GM19239 (cell line): ENCODE measurements at places on chromosomes 1 and 21.

DNA sequence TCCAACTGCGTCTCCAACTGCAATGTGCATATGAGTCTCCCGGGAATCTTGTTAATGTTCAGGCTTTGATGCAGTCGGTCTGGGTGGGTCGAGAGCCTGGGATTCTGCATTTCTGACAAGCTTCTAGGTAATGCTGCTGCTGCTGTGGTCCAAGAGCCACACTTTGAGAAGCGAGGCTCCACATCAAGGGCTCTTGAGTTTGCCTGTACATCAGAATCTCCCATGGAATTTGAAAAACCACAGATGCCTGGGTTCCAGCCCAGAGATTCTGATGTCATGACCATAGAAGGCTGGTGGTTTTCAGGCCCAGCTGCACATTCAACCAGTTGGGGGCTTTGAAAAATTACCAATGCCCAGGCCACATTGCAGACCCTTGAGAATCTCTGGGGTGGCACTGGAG is 93.9 kb upstream of the TARDBP start:
- DNase-seq = no peak

- no peak for DNase-seq
These were observed 33.7 kb upstream of the AK4 start for GRCh38 chr1:65114322-65114721.

GRCh38 chr1:3656450-3657095 is 4.3 kb downstream of the TP73 start:
- DNase-seq = peak; percentile 68

- DNase-seq = no peak
These were observed 2.5 kb downstream of the MPZ start for GRCh38 chr1:161307230-161307768.

DNA sequence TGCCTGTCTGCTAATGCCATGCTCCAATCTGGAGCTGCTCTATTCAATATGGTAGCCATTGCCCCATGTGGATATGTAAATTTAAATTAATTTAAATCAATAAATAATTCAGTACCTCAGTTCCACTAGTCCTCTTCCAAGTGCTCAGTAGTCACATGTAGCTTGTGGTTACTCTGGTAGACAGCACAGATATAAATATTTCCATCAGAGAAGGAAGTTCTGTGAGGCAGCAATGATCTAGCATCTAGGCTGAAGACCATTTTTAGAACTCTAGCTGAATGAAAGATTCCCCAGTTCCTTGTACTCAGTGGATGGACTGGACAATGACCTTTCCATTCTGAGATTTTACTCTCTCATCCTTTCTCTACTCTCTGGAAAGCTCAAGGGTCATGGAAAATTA is 25.8 kb upstream of the CAPZB start:
- DNase-seq = no peak

DNA sequence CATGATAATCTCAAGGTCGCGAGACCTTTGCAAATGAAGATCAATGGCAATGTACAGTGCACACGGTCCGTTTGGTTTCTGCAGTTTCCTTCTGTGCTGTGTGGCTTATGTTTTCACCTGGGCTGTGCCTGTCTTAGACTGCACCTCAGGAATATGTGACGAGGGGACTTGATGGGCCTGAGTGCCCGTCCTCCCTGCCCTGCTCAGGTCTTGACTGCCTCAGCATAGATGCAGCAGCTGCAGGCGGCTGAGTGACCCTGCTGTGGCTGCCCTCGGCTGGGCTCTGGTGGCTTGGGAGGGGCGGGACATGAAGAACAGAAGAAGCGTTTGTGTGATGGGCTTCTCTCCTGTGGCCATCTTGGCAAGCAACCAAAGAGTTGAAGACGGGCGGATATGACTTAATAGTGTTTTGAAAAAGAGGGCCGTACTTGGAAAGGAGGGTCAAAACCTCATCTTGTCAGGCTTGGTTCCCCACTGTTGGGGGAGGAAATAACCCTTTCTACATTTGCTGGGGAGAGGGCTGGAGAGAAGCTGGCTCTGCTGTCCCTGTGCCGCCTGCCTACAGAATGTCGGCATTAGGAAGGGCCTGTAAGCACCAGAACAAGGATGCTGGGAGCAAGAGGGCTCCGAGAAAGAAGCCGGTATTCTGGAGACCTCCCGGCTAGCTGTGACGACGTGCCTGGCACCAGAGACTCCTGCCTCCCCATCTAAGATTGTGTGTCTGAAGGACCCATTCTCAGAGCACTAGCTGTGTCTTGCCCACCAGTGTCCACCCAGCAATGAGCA is 7.1 kb downstream of the MYBPHL start:
- no peak for DNase-seq

DNA sequence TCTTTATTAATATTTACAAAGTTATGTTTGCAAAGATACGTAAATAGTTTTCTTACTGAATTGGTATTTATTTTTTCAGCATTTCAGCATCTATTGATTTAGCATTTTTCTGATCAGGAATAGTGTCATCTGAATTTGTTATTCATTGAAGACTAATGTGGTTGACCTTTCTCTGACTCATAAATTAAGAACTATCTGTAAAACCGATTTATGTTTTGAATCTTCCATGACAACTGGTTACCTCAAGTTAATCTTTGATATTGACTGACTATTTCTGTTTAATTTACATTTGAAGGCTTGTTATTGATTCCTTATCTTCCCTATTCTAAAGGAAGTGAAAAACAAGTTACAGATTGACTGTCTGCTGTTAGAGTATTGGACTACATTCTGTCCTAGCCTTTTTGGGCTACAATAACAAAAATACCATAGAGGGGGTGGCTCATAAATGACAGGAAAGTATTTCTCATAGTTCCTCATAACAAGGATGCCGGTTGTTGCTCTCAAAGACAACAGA is 1131.4 kb downstream of the PLA2G4A start:
- no peak for DNase-seq

DNA sequence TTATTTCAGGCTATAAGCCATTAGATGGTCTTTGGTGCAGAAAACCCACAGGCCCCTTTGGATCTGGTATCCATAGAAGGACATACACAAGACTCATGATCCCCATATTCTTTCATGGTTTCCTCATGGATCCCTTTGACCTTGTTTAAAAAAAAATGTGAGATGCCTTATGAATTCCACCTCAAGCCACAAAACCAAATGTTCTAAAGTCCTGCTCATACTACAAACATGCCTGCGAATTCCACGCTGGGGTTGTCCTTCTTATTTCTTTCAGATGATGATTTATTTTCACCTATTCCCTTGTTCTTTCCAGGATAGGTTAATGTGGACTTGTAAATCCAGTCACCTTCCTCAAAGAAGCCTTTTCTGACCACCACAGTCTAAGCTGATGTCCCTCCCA is 256.9 kb upstream of the DPYD start:
- no peak for DNase-seq

GRCh38 chr1:54859700-54860391 is 27.1 kb downstream of the DHCR24 start:
- DNase-seq = no peak

GRCh38 chr1:74357756-74358155 is 122.6 kb downstream of the TNNI3K start:
- DNase-seq = no peak

- DNase-seq = no peak
These were observed 9.3 kb downstream of the FMO1 start for GRCh38 chr1:171257607-171258076.

DNA sequence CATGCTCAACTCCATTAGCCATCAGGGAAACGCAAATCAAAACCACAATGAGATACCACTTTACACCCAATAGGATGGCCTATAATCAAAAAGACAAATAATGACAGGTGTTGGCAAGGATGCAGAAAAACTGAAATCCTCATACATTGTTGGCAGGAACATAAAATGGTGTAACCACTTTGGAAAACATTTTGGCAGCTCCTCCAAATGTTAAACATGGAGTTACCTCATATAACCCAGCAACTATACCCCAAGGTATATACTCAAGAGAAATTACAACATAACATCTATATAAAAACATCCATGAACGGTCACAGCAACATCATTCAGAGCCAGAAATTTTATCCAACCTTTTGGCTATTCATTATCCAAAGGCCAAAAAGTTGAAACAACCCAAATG is 11.6 kb downstream of the EIF4G3 start:
- DNase-seq = no peak

DNA sequence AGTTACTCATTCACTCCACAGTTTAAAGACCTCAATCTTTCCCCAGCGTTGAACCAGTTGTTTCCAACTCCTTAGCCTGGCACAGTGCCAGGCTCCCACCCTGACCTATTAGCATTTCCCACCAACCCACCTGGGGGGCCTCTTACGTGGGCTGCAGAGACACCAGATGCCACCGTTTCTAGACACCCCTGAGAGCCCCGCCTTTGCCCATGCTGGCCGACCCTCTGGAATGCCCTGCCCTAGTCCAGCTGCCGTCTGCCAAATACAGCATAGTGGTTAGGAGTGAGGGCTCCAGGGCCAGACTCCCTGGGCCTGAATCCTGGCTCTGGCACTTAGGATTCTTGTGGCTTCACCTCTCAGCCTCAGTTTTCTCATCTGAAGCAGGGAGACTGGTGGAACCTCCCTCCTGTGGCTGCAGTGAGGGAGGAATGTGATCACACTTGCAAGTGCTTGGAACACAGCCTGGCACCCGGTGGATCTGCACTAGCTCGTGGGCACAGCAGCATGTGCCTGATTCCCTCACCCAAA is 65.2 kb downstream of the TMCO4 start:
- no peak for DNase-seq

- no peak for DNase-seq
These were observed 15.1 kb downstream of the S100A7A start for GRCh38 chr1:153431427-153431826.

DNA sequence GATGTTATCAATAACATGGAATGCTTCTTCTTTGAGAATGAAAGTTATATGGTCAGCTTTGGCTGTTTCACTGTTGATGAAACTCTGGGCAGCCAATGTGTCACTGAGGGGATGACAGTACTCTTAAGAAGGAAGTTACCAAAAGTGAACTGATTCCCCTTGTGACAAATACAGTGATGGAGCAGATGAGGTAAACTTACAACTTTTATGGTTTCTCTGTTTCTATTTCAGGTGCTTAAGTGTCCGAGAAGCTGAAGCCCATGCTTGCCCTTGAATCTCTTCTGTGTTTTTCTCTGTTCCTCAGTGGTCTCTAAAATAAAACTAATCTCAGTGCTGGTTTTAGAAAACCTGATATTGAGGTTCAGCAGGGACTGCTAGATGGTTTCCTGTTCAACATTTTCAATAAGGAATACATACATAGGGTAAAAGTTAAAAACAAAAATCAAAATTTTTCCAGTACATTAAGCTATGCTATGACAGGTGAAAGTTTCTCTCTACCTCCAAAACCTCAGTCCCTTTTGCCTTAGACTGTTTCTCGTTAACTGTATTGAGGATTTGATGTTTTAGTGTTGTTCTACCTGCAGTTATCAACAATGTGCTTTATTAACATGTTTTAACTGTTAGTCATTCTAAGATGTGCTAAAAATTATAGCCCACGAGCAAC is 454.4 kb upstream of the ADGRL4 start:
- DNase-seq = peak; percentile 28

GRCh38 chr1:112406771-112407170 is 10.8 kb downstream of the CTTNBP2NL start:
- no peak for DNase-seq

DNA sequence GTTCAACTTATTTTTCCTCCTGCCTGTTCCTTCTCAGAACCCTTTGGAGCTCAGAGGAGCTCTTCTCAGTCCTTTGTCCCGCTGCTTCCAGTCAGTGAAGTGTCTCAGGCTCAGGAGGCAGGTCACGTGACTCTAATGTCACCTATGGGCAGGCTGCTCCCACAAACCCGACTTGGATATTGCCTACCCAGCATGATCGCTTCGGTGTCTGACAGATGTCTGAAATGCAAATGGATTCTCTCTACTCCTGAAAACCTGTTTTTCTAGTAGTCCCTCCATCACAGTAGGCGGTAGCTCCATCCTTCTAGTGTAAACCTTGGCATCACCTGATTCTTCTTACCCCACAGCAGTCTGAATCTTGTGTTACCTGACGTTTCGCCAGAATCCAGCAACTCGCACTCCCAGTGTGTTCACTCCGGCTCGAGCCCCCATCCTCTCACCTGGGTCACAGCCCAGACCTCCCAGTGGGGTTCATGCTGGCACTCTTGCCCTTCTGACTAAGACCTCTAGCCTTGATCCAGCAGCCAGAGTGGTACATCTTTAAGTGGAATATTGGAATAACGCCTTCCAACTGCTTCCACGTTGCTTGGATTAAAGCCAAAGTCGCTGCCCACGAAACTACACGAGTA is 5.4 kb downstream of the PADI6 start:
- no peak for DNase-seq

GRCh38 chr1:48532976-48533375 is 61.0 kb upstream of the SPATA6 start:
- DNase-seq = no peak

- DNase-seq = no peak
These were observed 595.5 kb downstream of the RWDD3 start for GRCh38 chr1:95829556-95829955.

DNA sequence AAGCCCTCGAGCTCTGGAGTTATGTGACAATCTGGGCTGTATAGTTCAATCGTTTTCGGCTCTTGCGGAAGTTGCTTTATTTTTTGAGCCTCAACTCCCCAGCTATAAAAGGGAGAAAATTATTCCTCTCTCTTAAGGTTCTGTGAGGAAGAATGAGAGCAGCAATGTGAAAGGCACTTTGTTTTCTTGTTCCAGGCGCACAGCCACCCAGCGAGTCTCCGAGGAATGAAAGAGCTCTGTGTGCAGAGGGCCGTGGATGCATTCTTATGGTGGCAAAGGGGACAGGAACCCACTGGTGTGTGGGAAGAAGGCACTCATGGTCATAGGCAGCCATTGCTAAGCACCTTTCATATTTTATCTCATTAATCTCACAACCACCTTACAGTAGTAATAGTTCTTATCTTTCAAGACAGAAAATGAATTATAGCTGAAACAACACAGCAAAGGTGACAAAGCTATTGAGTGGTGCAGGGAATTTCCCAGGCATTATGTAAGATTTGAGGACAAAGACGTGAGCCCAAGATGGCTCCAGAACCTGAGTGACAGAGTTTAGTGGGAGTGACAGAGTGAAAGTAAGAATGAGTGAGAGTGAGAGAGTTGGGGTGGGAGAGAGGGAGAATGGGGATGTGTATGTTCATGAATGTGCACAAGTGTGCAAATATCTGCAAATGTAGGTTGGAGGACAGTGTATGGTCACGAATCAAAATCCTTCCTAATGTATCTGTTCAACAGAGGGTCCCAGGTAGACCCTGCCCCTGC is 9.4 kb downstream of the CYP2J2 start:
- no peak for DNase-seq

DNA sequence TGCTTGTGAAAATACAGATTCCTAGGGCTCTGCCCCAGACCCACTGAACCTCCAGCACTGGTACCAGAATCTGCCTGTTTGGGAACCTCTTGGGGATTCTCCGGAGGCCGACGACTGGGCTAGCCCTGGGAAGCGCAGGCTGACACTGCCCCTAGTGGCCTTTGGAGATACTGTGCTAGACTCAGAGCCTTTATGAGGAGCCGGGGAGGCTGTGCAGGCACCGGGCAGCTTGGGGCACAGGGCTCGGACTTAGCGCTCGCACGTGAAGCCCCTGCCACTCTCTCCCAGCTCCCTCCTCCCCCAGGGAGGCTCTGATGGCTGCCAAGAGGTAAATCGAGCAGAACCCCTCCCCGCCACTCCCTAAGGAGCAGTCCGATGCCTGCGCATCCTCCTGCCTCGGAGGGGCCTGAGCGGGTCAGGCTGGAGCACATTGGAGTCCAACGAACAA is 144.6 kb upstream of the TNR start:
- DNase-seq = peak; percentile 56

- DNase-seq = no peak
These were observed 32.5 kb upstream of the COL6A2 start for GRCh38 chr21:46065215-46065913.
